Cortex of kidney (tissue), 1 donor: ENCODE measurements at places on chromosomes 7 and 10.

GRCh38 chr10:59362144-59362958, at the start of gene FAM13C:
TSS of gene FAM13C (minus strand) at chr10:59362549. CDS start at chr10:59362460, 89 bp downstream.
- no peak for DNase-seq

DNA sequence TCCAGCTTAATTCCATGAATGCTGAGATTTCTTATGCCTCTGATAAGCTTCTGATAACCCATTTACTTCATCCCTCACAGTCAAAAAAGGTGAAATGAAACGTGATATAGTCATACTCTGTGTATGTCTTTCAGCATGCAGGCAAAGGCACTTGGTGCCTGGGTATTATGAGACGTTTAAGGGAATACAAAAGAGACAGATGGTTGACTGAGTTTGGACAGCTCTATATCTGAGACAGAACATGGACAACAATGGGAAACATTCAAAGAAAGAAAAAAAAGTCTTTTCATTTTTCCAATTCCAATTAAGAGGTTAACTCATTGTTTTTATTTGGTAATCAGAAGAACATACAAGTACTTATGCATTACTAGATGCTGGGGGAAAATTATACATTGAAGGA, 96.2 kb downstream of the PPP1R17 start:
- DNase-seq = no peak

DNA sequence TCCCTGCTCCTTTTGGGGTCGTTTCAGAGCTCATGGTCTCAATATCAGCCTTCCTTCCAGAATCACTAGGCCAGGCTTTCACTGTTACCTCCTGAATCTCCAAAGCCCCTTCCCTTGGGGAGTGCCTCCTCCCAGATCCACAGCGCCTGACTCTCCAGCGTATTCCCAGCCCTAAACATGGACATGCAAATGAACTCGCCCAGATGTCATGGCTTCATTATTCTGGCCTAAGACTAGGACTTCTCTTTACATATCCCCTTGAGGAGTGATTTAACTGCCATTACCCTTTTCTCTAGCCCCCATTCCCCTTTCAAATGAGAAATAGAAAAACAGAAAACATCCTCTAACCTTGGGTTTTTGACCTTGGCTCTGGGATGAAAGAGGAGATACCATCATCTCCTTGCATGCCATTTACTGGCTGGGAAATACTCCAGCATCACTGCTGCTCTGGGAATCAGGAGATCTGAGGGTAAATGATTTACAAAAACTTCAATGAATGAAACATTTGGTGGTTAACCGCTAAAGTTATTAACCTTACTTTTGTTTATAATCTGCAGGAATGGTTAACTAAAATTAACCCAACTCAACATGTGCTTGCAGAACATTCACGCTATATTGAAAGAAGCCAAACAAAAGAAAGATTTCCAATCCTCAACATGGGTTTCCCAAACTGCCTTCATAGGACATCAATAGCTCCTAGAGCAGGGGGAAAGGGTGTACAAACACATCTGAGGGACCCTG, 37.0 kb downstream of the FAM171A1 start:
- no peak for DNase-seq

GRCh38 chr10:126215746-126216631, 172.3 kb downstream of the ADAM12 start:
- DNase-seq = no peak

GRCh38 chr10:63155388-63156020, 22.4 kb downstream of the NRBF2 start:
- DNase-seq = no peak

DNA sequence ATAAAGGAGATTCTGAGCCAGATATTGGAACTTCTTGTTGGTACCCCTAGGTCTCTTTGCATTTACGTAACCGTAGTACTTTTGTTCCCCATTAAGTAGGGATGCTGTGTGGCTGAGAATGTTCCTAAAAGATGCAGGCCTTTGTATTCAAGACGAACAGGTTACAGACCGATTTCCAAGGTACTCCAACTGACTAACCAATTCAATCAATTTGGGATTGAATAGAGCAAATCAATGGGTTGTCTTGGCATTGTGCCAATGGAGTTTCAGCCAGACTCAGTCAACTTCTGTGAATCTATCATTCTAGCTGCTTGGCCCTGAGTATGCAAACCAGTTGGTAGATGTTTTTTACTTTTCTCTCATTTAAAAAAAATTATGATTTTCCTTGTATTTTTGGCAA, 347.3 kb upstream of the NPVF start:
- no peak for DNase-seq

GRCh38 chr7:36456548-36456947, 66.9 kb downstream of the ANLN start:
- DNase-seq = no peak

- DNase-seq = no peak
These were observed 6.3 kb downstream of the GPAM start for GRCh38 chr10:112177247-112177646.

GRCh38 chr7:135933509-135934188, 43.5 kb downstream of the MTPN start:
- DNase-seq = no peak

DNA sequence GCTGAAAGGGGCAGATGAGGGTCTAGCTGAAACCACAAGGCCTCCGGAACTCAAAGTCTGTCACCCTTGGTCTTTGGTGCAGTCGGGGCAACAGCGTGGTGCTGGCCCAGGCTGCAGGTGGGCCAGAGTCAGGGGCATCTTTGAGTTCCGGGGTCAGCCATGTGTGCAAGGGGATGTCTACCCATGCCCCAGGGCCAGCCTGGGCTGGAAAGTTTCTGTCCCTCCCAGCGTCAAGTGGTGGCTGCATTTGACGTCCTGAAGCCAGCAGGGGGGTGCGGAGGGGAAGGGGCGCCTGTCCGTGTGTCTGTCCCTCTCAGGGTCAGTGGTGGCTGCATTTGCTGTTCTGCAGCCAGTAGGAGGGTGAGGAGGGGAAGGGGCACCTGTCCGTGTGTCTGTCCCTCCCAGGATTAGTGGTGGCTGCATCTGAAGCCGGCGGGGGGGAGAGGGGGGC, 638 bp downstream of the BRAT1 start:
- DNase-seq = no peak

DNA sequence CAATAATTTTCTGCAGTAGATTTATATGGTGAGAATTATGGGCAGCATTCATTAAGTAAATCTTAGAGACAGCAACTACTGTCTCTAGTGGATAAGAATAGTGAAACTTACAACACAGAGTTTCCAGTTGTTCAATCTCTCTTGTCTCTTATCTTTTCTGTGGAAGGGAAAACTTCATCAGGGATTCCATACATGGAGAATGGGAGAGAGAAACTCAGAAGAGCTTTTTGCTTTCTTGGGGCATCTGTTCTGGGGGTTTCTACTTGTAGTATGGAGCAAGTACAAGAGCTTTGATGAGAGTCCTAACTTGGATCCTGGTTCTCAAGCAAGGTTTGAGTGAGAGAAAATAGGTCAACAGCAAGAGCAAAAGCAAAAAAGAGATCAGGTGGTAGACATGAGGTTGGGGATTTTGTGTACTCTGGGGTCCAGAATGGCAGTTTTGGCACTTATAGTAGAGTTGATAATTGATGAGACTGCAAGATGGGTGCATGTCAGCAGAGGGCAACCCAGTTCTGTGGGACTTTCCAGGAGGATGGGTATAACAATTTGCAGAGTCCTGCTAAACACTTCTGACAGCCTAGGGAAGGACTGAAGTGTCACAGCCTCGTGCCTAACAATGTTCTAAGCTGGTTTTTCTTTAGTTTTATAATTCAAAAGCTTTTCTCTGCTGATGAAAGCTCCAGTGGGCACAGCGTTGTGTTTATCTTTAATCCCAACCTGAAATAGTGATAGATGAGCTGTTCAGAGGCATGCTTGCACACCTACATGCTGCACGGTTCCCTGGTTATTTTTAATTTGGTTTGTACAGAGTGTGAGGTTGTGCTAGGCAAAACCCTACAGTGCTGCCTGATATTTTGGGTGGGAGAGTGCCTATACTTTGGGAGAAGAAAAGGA, 32.0 kb upstream of the STRIP2 start:
- DNase-seq = no peak

DNA sequence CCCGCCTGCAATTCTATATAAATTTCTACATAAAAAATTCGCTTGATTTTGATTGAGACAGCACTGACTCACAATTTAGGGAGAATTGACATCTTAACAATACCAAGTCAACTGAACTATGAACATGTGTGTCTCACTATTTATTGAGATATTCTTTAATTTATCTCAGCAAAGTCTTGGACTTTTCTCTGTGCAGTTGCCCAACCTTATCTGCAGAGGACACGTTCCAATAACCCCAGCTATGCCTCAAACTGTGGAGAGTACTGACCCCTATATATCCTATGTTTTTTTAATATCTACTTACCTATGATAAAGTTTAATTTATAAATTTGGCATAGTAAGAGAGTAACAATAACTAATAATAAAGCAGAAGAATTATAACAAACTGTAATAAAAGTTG, 69.4 kb upstream of the PIP4K2A start:
- DNase-seq = no peak

DNA sequence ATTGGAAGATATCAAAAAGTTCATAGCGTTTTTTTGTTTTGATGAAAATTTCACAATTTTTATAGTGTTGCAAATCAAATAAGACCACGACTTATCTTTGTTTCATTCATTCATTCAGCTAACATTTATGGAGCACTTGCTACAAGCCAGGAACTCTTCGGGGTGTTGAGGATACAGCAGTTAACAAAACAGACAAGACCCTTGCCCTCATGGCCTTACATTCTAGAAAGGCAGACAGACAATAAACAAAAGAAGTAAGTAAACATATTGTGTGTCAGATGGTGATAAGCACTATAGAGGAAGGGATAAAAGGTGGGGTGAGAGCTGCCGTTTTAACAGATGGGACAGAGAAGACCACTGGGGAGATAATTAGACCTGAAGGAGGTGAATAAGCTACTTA, 41.6 kb upstream of the GSAP start:
- DNase-seq = no peak

GRCh38 chr7:19353180-19353579, 208.0 kb upstream of the FERD3L start:
- no peak for DNase-seq

GRCh38 chr7:20193873-20194272, 23.3 kb downstream of the MACC1 start:
- DNase-seq = no peak

DNA sequence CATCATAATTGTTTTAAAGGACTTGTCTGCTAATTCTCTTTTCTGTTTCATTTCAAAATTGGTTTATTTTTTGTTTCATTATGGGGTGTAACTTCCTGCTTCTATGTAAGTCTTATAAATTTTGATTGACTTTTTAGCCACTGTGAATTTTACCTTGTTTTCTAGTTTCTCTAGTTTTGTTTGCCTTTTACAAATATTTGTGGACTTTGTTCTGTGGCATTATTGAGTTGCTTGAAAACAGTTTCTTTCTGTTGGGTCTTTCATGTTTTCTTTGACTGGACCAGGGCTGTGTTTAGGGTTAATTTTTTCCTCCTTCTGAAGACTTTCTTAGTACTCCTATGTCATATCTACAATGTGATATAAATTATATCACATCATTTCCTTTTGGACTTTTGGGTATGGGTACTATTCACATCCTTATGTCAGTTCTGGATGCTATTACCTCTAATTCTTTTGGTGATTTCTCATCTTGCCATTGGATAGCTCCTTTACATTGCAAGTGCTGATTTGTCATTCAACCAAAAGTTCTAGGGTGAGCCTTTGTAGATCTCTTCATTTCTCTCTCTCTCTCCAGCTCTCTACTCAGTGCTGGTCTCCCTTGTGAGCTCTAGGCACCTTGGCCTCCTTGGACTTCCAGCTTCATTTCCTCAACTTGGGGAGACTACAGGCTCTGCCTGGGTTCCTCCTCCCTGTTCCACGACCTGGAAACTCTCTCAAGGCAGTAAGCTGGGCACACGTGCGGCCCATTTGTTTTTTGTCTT, 36.9 kb downstream of the MLLT10 start:
- no peak for DNase-seq

- DNase-seq = no peak
These were observed 3.0 kb downstream of the NUP42 start for GRCh38 chr7:23184709-23185359.

DNA sequence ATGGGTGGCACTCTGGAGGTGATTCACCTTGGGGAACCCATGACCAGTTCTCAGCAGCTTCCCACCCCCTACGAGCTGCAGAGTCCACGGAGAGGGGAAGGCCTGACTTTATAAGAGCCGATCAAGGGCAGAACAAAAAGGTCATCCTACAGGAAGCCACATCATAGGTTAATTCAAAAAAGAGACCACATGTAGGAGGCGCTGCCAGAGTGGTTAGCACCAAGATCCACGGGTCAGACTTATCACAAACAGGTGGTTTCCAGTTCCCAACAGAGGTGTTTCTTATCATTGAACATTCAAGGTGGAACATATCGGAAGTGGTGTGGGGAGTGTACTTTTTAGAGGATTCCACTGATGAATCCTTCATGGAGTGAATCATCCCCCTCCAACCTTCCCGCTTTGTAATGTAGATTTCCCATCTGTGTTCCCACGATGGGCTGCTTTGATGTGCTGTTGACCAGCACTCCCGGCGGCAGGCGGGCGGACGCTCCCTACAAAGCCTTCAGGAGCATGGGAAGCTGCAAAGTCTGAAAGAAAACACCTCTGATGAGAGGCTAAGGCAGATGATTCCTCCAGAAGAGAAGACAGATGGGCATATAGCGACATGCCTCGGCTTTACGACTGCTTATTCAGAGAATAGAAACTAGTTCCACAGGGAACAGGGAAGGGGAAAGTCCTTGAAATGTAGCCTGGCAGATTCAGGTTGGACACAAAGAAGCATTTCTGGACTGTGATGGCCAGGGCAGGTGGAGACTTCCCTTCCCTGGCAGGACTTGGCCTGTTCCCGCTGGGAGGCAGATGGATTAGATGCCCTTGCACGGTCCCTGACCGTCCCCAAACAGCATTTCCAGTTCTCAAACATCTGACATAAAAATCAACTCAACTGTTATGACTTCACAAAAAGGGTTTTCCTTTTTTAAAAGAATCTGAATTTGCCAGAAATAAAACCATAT, 66.5 kb downstream of the AFAP1L2 start:
- DNase-seq = no peak

DNA sequence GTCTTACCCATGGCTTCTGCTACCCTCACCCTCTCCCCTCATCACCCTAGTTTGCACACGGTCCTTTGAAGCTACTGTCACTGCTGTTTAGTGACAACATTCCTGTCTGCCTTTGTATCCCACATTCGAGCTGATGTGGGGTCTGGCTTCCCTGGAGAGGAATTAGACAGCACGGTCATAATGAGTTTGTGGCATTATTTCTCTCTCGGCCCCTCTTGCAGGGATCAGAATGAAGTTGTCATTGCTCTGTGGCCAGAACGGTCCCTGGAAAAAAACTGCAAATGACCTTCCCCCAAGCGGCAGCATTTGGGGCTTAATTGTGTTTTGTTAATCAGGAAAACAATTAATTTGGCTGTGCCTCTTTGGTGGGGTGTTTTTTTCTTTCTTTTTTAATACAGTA, 317.2 kb upstream of the PODXL start:
- DNase-seq = no peak

DNA sequence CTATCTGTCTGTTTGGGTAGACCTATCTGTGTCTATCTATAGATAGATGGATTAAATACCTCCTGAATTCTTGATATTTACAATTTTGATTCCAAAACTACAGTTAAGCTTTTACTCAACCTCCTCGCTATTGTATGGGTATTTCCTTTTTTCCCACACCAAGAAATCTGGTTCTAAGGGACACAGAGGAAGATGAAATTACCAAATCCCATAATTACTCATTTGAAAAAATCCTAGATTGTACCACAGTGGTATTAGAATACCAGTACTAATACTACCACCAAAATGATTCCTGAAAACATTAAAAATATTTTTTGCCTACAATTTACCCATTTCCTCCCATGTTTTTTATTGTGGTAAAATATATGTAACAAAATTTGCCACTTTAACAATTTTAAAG, 53.2 kb downstream of the LRGUK start:
- DNase-seq = no peak
